ENCODE measurements at places on chromosomes 4 and X.

- DNase-seq: no peak
These were observed 14.0 kb downstream of the CFAP97 start for GRCh38 chr4:185189606-185190305.

DNA sequence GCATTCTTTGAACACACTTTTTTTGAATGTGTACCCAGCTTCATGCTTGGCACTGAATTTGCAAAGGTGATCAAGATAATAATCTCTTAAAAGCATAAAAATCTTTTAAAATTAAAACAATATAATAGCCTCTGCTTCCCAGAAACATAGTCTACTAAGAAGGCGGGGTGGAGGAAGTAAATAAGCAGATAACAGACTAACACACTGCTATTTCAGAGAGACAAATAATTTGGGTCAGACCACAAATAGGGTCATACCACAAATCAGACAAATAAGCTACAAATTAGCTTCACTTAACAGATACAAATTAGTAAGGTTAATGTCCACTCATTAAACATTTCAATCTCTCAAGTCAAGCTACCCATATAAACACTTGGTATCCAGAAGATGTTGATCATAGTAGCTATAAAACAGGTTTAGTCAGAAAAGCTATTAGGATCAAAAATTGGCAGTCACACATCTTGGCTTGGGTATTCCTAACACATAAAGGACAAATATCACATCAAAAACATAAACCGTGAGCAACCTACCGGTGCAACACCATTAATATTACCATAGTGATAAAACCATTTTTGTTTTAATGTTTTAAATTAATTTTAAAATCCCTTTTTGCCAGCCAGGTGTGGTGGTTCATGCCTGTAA lies 47.3 kb downstream of the PPP3CA start:
- DNase-seq: no peak

- DNase-seq: no peak
These were observed 187.5 kb upstream of the ETNPPL start for GRCh38 chr4:108950158-108950915.

DNA sequence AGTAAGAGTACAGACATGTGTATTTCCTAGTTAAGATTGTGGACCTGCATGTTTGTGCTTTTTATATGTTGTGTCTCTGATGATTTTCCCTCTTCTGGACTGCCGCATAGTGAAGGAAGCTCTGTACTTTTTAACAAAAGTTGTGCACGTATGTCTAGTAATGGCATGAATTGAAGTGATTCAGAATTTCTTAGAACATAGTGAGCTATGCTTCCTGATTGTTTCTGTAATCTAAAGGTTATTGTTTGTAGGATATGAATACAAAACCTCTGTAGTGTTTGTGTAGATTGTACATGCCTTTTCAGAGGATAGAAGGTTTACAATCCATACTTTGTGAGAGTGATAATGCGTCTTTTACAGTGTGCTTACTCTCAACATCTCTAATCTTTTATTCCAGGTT lies 37.0 kb upstream of the NUDT6 start:
- no peak for DNase-seq

DNA sequence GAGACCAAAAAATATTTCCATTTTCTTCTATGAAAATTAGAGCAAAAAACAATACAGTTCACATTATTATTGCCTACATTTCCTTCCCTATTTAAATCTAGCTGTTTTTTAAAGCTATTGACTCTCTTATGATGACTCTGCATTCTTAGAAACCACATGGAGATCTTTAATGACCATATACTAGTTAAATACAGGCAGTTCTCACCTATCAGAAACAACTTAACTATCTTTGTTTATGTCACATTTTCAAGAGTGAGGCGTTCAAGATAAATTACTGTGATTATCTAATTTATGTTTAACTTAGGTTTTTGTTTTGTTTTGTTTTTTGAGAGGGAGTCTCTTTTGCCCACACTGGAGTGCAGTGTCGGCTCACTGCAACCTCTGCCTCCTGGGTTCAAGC lies 3.0 kb downstream of the CISD2 start:
- no peak for DNase-seq

DNA sequence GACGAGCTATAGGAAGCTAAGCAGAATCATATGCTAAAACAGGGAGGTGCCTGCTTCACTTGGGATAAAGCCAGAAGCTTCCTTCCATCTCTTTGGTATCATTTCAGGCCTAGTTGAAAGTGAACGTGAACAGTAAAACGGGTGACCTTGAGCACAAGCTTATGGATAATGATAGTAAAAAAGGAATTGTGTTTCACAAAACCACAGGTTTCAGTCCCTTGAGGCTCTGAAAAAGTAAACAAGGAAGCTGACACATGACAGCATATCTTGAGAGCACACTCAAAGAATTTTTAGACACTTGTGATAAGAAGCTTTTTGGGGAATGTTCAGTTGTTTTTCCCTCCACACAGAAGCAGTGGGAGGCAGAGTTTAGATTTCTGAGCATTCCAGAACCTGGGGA lies 286.1 kb downstream of the DCHS2 start:
- DNase-seq: peak; percentile 3

DNA sequence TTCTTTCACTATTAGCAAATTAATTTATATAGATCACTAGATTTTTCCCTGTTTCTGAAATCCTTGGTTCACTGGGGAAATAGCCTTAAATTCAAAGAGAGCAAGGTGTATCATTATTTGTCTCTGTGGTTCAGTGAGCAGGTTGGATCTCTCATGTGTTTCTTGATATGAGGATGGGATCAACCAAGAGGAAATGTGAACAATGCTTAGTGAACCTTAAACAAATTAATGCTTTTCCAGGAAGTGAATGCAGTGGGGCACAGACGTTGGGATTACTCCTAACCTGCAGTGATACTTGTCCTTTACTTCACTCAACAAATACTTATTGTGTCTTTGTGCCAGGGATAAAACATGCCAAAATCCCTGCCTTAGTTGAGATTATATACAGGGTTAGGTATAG lies 193.2 kb downstream of the SHROOM3 start:
- no peak for DNase-seq

DNA sequence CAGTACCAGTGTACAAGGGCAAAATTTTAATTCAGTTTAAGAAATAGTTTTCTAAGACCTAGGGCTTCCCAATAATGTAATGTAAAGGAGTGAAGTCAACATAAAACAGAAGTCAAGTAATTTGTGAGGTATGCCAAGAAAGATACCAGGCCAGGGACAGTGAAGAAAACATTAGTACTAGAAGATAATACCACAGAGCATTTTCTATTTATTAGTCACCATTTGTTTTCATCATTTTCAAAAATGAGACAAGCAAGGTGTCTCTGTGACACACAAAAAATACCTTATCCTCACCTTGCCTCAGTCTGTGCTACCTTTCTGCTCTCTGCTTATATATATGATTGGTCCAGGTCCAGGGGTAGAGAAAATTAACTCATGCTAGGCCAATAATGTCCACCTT lies 46.8 kb downstream of the VEGFC start:
- no peak for DNase-seq

GRCh38 chr4:138275963-138276621 lies 33.9 kb upstream of the SLC7A11 start:
- DNase-seq: peak; percentile 40

DNA sequence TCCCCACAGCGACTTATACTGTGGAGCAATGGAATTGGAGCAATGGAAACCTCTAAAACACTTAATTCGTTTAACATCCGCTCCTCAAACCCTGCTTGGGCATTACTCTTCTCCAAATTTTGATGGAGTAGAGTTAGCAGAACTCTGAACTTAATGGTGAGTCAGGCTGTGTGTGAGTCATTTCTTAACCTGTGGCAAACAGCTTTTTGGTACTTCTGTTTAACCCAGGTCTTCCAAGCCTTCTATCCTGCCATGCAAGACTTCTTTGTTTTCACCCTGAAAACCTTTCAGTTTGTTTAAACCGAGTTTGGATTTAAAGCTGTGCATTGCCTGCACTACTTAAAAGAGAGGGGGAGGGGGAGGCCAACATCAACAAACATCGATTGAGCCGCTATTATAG lies 3.6 kb upstream of the AMOT start:
- peak; percentile 5 for DNase-seq

GRCh38 chr4:29571322-29571721 lies 1148.8 kb upstream of the PCDH7 start:
- no peak for DNase-seq

DNA sequence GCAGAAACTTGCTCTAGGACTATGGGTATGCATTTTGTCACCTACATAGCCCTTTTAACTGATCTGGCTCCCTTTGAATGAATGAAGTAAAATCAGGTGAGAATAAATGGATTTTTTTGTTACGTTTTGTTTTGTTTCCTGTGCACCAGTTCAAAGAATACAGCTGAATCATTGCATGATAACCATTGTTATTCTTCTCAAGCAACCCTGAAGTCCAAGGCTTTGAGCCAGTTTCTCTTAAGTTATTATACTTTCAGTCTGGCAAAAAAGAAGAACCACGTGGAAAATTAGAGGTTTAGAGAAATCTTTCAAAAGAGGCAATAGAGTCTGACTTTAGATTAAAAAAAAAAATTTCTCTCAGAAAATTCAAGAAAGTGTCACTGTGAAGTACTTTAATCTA lies 398.6 kb upstream of the TECRL start:
- no peak for DNase-seq

- DNase-seq: no peak
These were observed 116.3 kb upstream of the SFRP2 start for GRCh38 chr4:153905231-153905630.

DNA sequence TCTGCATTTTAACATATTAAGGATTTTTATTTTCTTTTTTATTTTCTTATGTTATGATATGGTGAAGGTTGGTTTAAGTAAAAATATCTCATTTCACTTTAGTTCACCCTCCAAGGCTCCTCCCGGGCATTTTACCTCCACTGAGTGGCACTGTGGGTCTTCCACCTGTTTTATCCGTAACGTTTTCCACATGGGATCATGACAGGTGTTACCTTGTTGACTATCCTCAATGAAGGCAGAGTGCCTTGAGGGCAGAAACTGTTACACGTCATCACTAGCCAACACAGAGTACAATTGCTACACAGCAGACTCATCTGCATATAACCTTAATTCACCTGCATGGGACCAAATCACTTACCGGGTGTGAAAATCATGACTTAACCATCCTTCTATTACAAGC lies 105.8 kb downstream of the GEMIN8 start:
- DNase-seq: no peak

DNA sequence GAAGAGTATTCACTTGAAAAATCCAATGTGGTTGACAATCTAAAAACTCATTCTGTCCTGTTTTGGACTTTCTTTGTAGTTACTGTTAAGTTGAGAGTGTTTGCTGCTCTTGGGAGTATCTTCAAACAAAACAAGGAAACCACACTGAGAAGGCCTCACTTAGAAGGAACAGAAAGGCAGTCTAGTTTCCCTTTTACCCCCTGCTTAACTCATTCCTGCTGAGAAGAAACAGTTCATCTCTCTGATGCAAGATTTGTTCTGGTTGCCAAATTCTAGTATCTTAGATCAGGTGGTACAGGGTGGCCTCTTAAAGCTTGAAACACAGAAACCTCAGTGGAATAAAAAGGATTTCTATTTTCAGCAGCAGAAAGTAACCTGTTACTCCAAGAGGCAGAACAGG lies 41.4 kb downstream of the GUCY2F start:
- DNase-seq: no peak

Measured in Daoy (cell line).